ENCODE measurements at places on chromosomes 6 and 20.

DNA sequence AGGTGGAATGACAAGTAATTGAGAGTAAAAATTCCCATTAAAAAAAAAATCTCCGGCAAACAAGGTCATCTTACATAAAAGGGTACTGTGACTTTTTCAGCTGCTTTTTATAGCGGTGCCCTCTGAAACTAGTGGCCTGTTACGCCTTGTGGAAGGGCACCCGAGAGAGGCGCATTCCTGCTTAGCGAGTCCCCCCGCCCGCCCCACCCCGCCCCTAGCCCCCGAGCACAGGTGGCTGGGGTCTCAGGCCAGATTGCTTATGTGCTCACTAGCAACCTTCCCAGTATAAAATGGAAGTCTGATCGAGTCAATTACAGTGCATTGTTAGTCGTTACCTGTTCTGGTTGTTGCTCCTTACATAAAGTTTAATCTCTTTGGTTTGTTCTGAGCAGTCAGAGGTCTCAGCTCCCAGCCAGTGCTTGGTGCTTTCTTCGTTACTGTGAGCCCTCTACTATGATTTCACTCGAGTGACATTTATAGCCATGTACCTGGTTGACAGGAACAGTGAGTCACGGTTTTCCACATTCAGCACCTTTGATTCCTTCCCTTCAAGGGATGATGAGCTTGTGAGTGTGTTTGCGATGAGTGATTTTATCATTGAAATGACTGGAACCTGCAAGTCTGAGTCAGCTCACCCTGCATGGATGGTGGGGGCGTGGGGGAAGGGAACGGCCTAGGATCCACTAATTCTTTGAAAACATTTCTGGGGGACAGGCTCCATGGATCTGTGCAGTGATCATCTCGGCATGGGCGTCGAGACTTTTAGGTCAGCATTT is 47.6 kb downstream of the ZDHHC14 start:
- DNase-seq, result no peak

DNA sequence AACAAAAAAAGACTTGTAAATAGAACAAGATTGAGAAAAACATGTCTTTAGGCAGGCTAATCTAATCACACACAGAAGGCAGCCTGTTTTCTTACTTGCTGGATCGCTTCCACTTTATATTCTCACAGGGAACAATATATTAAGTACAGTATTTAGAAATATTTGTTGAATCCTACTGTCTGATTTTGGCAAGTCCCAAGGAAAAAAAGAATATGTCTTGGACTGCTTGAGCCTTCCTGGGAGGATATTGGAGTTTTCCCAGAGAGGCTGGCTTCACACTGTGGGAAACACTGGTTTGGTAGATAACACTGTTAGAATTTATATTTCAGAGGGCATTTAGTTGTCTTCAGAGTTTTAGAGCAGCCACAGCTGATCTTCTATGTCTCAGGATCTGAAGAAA is 229.7 kb downstream of the PRL start:
- DNase-seq, result no peak

DNA sequence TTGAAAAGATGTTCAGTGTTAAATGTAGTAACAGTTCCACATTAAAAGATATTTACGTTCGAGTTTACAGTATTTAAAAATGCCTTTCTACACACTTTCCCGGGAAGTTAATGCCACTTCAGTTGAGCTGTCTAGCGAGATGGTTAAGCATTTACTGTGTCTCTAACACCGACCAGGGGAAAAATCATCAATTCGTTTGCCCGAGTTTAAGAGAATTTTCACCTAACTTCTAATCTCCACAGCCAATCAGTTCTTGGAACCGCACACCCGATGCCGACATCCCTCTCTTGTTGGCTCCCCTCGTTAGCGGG is 58.2 kb downstream of the FAM217A start:
- no peak for DNase-seq

DNA sequence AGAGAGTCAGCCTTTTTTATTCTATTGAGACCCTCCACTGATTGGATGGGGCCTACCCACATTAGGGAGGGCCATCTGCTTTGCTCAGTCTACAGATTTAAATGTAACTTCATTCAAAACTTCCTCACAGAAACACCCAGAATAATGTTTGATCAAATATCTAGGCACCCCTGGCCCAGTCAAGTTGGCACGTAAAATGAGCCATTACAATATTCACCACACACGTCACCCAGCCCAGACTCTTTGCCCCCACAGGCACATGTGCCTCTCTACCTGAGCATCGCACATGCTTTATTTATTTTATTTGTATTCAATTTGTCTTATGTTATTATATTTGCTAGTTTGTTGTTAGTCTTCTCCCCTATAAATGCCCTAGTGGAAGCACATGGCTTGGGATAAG is 70.9 kb upstream of the EYA2 start:
- DNase-seq, result no peak

DNA sequence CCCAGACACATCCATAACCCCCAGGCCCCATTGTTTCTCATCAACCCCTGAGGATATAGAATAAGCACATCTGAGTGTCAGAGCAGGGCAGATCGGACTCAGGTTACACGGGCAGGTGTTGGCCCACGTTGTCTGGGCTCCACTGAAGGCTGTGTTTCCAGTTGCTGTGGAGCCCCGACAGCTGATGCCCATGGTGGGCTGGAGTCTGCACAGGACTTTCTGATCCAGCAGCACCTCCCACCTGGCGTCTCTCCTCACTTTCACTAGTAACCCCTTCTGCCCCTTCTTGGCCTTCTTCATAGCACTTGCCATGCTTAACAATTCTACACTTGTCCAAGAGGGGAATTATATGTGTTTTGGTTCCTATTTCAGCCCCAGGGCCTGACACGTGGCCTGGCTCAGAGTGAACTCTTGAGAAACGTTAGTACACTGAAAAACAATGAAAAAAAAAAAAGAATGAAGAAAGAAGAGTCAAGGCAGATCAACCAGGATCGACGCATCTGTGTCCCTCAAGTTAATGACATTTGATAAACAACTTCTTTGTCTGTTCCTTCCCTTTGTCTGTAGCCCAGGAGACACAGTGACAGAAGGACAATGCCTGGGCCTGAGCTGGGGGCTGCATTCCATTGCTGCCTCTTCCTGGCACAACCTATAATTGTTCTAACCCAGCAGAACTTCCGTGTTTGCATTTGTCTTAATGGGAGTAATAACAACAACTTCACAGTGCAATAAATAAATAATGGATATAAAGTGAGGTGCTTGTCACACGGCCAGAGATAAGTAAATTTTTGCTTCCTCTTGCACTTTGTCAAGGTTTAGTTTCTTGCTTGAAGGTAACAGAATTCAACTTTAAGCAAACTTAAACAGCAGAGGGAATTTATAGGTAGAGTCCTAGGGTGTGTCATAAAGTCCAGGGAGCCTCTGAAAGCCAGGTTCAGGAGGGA is 224.2 kb upstream of the SSTR4 start:
- DNase-seq, result no peak

GRCh38 chr20:31698803-31699718 is 23.6 kb downstream of the BCL2L1 start:
- DNase-seq, result no peak

GRCh38 chr6:98560841-98561240 is 273.5 kb upstream of the POU3F2 start:
- DNase-seq, result no peak

GRCh38 chr20:6767536-6768227 is at the start of gene BMP2:
Gene BMP2 (plus strand): TSS chr20:6767686. CDS start chr20:6770127, 2,441 bp downstream.
- no peak for DNase-seq

- DNase-seq, result no peak
Observed at GRCh38 chr6:169803816-169804340, 52.5 kb downstream of the ERMARD start.

DNA sequence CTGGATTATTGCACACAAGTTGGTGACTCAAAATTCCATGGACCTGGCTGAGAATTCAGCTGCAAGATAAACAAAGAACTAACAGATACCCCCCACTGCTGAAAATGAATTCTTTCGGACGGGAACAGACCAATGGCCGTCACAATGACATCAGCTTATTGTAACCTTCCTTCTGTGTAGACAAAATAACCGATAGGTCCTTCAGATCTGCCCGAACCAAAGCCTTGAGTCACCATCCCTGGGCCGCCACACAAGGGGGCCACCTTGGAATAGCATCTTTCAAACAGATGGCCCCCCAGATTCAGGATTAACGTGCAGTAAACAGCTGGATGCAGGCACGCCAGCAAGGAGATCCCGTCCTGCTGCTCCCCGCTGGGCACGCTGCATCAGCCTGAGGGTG is 214.0 kb upstream of the EXOC2 start:
- DNase-seq, result no peak

GRCh38 chr6:64023693-64024092 is 388.1 kb downstream of the PHF3 start:
- no peak for DNase-seq

- no peak for DNase-seq
Observed at GRCh38 chr6:38470548-38470947, 169.2 kb downstream of the BTBD9 start.

GRCh38 chr6:149268768-149269167 is 48.7 kb upstream of the TAB2 start:
- no peak for DNase-seq

- no peak for DNase-seq
Observed at GRCh38 chr20:24835195-24835594, 113.9 kb upstream of the CST7 start.

All from T-cell (primary cell).